ENCODE measurements at places on chromosomes 11 and 22.

GRCh38 chr11:123775715-123776549 is 21.6 kb upstream of the OR6X1 start:
- DNase-seq, result no peak

DNA sequence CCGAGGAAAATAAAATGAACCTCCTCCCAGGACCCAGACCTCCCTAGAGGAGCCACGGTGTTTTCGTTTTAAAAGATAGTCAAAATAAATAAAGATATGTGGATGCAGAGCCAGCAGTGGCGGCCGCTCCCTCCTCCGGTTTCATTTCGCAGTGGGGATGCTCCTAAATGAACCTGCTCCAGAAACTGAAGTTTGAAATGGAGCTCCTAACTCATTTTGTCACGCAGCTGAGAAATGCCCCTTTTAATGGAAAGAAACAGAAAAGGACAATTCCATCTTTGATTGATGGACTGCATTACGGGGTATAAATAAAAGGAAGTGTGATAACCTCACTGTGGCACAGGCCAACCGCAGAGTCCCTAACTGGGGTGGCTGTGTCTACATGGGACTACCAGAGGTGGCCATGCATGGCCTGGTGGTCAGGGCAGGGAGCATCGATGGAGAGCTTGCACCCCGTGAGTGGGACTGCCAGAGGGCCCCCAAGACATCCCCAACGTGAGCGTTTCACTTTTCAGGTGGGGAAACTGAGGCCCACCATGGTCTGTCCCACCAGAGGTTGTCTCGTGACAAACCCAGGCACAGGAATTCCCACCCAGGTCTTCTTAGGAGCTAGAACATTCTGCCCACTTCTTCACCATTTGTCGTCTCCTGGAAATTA is 426.6 kb downstream of the BRD1 start:
- no peak for DNase-seq

GRCh38 chr11:3614742-3615171 is 27.0 kb downstream of the ART5 start:
- DNase-seq, result no peak

- DNase-seq, result no peak
These were observed 510.6 kb upstream of the RAG2 start for GRCh38 chr11:37108436-37109285.

GRCh38 chr11:1041471-1041870 is 5.0 kb upstream of the MUC6 start:
- DNase-seq, result no peak

DNA sequence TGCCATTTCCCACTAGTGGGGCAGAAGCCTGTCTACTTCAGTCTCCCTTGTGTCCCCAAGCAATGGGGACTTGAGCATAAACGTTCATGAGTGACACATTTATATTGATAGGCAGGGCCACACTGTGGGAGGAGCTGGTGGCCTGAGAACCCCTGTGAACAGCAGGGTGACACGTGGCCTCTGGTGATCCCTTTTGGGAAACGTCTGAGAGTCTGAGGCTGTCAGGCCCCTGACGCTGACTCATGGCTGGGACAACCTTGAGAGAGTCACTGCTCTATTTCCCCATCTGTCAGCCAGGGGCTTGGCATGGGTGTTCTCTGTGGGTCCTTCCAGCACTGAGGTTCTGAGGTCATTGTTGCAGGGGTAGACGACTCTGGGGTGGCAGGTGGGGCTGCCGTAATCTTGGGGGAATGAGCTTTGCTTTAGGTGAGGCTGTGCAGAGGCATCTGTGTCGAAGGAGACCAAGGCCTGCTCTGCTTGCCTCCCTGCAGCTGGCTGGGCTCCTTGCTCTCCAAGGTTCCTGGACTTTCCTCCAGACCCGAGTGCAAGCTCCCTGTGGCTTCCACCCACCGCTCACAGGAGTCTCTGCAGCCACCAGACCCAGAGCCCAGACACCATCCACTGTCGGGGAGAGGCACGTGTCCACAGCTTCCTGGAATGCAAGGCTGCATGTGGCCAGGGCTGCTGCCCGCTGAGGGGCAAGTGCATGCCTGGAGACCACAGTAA is 54.7 kb downstream of the SMIM38 start:
- DNase-seq, result no peak

- no peak for DNase-seq
These were observed 9.8 kb downstream of the ZNF74 start for GRCh38 chr22:20403779-20404140.

GRCh38 chr22:27063406-27063805 is 406.0 kb downstream of the MIAT start:
- no peak for DNase-seq
